ENCODE measurements at places on chromosomes 12 and 14.

DNA sequence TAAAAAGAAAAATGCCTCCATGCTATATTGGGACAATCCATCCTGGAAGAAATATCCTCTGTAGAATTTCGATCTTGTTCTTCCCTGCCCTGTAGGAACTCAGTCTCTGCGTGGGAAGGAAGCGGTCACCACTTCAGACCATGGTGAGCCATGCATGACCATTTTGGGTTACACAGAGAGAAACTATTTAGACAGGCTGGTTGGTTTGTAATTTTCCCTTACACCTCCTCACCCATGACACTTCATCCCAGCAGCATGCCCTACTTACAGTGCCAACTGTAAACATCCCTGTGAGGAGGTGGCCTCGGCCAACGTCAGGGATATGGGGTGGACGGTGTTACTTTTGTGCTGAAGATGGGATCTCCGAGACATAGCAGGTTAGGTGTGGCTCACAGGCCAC lies 121.4 kb downstream of the SMOC1 start:
- no peak for DNase-seq

- no peak for DNase-seq
Measured at GRCh38 chr12:68178774-68179439, 19.4 kb upstream of the IFNG start.

DNA sequence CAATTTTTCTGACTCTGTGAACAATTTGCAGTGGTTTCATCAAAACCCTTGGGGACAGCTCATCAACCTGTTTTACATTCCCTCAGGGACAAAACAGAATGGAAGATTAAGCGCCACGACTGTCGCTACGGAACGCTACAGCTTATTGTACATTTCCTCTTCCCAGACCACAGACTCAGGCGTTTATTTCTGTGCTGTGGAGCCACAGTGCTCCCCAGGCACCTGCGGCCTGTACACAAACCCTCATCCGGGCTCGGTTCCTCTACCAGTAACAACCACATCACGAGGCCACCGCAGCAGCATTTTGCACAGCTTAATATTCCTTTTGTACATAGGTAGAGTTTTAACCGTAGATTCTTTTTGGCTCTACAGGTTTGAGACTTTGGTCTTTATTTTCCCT lies 397.4 kb upstream of the OR4E1 start:
- DNase-seq, result peak; percentile 46

- DNase-seq, result no peak
Measured at GRCh38 chr12:98830657-98831056, 185.6 kb downstream of the APAF1 start.

DNA sequence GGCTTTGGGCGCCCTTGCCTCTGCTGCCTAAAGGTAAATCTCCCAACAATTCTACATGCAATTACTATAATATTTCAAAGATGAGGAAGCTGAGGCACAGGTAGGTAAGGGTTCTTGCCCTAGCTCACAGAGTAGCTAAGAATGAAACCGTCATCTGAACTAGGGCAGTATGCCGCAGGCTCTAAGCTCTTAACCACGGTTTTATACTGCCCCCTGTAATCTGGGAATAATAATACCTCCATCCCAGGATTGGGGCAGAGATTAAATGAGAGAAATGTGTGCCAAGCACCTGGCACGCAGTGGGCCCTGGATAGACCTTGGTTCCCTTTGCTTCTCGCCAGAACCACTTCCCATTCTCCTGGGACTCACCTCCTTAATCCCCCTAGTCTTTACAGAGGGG lies 1.5 kb upstream of the HRK start:
- DNase-seq, result no peak

DNA sequence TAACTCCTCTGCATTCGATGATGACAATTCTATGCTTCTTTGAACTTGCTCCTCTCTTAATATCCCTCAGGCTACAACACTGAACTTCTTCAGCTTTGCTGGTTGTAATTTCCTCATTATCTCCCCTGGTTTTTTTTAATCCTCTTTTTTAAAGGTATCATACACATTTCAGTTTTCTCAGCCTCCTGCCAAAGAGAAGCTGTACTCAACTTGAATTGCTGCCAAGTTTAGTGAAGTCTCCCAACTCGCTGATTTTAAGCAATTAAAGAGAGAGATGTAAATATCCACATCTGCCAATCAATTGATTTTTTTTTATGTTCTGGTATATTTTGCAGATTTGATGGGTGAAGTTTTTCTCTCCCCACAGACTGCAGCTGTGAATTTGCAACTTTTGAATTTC lies 817.8 kb downstream of the GALC start:
- no peak for DNase-seq

DNA sequence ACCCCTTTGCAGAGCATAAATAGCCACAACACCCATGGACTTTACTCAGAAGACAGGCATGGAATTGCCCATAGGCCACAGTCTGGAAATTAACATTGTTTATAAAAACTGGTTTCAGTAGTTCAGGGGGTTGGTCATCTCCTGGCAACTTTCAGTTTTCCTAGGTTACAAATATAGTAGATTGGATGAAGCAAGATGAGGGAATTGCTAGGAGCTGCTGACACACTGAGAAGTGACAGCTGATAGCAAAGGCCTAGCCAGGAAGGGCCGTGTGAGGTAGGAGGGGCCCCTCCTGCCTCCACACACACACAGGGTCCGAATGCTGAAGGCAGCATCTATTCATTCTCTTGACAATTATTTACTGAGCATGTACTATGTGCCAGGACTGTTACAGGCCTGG lies 8.3 kb downstream of the GALNT16 start:
- DNase-seq, result no peak

GRCh38 chr12:26513363-26514043 lies 318.1 kb downstream of the SSPN start:
- no peak for DNase-seq

DNA sequence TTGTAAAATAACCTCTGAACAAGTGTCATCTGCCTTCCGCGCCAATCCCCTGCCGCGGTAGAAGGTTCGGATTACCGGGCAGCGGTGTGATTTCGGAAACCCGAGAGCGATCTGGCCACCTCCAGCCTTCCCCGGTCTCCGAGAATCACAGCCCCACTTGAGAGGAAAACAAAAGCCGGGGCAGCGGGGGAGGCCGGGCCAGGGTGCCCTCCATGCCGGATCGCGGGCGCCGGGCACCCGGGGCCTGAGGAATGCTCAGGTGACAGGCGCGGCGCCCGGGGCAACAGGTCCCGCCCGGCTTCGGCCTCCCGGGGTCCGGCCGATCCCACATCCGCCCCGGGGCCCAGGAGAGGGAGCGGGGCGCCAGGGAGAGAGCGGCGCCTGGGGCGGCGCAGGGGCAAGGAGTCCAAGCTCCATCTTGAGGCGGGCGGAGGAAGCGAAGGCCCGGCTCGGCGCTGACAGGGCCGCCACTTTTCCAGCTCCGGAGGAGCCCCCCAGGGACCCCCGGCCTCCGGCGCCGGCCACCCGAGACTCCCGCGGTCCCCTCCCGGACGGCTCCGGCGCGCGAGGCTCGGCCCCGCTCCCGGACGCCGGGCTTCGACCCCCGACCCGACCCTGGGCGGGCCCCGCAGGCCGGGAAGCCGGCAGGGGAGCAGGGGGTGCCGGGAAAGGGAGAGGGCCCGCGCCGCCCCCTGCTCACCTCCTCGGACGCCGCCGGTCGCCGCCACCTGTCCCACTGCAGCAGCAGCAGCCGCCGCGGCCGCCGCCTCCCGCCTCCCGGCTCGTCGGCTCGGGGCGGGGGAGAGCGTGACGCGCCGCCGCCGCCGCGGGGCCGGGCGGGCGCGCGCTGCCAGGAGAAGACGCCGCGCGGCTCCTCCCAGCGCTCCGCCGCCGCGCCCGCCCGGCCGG lies at the start of gene CLIP1:
TSS of gene CLIP1 (minus strand) at position 849 of the 909 bp plus-strand sequence. CDS start 42,217 bp downstream, outside the sequence.
- DNase-seq, result peak; percentile 39

- DNase-seq, result no peak
Measured at GRCh38 chr12:122480753-122481152, 20.0 kb downstream of the ZCCHC8 start.

- no peak for DNase-seq
Measured at GRCh38 chr12:116582610-116583009, 23.4 kb downstream of the MAP1LC3B2 start.

GRCh38 chr12:6039894-6040601 lies 84.4 kb downstream of the VWF start:
- DNase-seq, result peak; percentile 29

DNA sequence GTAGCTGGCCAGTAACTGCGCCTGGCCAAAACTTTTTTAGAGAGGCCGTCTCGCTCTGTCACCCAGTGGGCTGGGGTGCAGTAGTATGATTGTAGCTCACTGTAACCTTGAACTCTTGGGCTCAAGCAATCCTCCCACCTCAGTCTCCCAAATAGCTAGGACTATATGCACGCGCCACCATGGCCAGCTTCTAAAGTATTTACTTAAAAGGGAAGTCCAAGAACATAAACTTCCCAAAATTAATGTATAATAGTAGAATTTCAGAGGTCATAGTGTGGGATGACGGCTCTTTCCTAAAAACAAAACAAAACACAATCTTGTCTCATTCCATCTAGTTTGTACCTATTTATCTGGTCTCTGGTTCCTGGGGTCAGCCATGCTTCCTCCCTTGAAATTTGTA lies 42.2 kb upstream of the FOS start:
- DNase-seq, result no peak

All from T follicular helper cell (primary cell).